Dorsolateral prefrontal cortex (tissue), 122 donors: ENCODE measurements at places on chromosomes 4 and X.
A peak's percentile ranks its signal among the peaks of the same experiment; 100 is the strongest.

GRCh38 chr4:106266201-106266600 is 49.8 kb downstream of the TBCK start:
- no peak for DNase-seq

GRCh38 chr4:43316813-43317212 is 424.3 kb downstream of the GRXCR1 start:
- DNase-seq, result no peak

DNA sequence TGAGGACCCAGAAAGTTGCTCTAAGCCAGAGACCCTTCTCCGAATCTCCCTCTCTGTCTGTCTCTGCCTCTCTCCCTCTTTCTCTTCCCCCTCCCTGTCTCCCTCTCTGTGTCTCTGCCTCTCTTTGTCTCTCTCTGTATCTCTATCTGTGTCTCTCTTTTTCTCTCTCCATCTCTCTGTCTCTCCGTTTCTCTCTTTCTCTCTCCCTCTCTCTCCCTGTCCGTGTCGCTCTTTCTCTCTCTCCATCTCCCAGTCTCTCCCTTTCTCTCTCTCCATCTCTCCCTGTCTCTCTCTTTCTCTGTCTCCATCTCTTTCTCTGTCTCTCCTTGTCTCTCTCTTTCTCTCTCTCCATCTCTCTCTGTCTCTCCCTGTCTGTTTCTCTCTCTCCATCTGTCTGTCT is 2.6 kb upstream of the SHOX start:
- no peak for DNase-seq

DNA sequence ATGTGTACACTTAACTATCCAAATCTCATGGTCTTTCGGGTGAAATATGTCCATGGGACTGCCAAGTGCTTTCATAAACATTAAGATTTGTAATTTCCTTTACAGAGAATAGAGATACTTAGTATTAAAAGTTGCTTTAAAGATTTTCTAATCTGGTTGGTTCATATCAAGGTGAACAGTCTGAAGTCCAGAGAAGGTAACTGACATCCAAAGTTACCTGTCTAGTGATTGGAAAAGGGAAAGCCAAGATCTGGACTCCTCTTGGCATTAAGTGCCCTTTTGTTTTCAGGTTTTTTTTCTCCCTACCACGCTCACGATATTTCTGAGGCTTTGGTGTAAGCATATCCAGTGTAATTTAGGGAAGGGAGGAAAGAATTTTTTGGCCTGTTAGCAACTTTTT is 5.0 kb downstream of the SMAD1 start:
- no peak for DNase-seq

- peak; percentile 35 for DNase-seq
Measured at GRCh38 chr4:143411527-143412419, 75.1 kb downstream of the GAB1 start.

- DNase-seq, result no peak
Measured at GRCh38 chr4:104826171-104826570, 320.5 kb upstream of the TET2 start.

DNA sequence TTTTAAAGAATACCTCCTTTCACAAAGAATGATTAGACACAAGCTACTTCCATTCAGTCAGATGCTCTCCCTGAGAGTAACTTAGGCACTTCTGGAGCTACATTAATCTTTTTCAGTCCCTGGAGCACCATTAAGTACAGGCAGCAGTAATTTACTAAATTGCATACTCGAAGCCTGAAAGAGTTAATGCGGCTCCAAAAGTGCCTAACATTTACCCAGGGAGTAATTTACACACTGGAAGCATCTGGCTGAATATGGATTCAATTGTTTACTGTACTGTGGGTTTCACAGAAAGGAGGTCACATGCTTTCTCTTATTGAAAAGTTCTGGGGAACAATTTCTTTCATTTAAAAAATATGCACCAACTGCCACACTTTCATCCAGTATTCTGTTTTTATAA is 260.8 kb upstream of the TENM3 start:
- no peak for DNase-seq

- no peak for DNase-seq
Measured at GRCh38 chrX:17027931-17028330, 81.5 kb downstream of the REPS2 start.

- DNase-seq, result no peak
Measured at GRCh38 chrX:154793084-154793795, 12.0 kb downstream of the MPP1 start.

GRCh38 chrX:150848914-150849365 is 49.5 kb downstream of the CD99L2 start:
- DNase-seq, result no peak

- no peak for DNase-seq
Measured at GRCh38 chr4:13626492-13627177, 890 bp downstream of the BOD1L1 start.

DNA sequence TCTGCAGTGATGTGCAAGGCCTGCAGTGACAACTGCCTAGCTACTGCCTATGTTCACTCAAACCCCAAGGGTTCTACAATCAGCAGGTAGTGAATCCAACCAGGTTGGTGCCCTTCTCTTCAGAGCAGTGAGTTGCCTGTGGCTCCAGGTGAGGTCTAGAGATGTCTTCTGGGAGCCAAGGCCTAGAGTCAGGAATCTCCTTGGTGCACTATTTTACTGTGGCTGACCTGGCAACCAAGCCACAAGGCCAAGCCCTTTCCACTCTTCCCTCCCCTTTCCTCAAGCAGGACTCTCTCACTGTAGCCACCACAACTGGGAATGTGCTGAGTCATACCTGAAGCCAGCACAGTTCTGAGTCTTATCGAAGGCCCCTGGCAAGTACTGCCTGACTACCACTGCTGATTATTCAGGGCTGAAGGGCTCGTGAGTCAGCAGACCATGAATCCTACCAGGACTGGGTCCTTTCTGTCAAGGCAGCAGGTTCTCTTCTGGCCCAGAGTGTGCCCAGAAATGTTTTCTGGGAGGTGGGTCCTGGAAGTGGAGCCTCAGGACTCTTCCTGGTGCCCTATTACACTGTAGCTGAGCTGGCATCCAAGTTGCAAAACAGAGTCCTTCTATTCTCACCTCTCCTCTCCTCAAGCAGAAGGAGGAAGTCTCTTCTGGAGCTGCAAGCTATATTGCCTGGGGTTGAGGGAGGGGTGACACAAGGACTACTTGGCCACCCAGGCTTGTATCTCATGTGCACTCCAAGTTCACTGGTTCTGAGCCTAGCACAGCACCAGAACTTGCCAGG is 111.6 kb downstream of the BTC start:
- DNase-seq, result no peak

DNA sequence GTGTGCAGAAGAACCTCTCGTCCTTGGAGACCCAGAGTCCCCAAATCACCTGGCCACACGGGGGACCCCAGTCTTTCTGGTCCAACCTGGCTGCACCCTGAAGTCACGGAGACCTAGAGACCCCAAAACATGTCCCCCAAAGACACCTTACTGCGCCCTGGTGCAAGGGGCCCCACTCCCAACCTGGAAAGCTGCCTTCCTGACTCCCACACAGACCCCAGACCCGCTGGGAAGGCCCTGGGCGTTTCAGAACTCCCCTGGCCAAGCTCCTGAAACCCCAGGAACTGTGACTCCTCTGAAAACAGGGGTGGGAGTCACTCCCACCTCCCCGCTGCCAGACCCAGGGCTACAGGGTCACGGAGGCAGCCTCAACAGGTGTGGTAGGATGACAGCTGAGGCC is 12.7 kb upstream of the SHOX start:
- DNase-seq, result no peak
